Stimulated activated CD4-positive, alpha-beta T cell treated with anti-CD3 and anti-CD28 coated beads, TNF-alpha, amount 100 ng/mL, for 4 hours (primary cell): ENCODE measurements at places on chromosomes 1 and 21.
A peak's percentile ranks its signal among the peaks of the same experiment; 100 is the strongest.

DNA sequence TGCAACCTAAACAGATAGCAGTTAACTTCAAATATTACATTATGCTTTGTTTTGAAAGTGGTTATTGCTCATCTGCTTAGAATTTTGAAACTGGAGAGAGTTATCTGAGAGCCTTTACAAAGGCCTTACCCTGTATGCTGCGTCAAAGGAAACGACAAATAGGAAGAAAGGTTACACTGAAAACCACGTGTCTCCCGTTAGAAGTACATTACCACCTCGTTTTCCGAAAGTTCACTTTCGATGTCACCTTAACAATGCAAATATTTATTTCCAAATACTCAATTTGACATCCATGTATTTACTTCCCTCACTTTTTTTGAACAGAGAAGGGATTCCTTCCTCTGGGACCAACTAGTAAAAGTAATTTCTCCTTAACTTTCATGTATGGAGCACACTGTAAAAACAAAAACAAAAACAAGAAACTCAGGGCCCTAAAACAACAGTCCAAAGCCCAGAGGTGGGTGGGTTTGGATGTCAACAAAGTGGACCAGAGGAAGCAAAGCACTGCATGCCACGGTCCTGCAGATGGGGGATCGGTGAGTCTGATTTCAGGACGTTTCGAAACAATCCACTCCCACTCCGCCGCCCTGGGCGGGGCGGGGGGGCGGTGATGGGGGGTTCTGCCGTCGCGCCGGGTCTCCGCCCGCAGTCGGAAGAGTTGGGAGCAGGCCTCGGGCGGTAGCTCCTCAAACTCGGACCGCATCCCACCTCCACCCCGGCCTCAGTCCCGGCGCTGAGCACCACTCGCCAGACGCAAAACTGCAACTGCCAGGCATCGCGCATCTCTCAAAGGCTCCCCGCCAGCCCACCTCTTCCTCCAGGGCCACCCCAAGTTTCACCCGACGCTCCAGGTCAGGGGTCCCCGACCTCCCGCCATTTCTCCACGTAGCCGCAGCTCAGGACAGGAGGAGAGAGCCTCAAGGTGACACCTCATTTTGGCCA lies 841 bp downstream of the ADSS2 start:
- peak; percentile 40 for DNase-seq

DNA sequence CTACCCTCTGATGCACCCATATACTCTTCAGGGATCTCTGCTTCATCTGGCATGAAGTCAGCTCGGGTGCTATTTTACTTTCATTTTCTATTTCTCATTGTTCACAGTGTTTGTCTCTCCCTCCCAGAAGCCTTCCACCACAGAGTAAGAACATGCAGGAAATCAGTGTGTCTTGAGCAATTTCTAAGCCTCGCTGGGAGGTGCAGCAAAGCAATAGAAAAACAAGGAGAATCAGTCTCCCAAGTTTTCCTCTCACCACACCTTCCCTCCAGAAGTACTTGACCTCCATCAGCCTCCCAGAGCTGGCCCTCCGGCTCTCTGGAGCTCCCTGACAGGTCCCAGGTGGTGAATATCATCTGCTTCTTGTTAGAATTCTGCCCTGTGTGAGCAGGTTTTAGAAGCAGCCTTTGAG lies 594.7 kb upstream of the CAMK1G start:
- DNase-seq = no peak

- DNase-seq = no peak
Observed at GRCh38 chr1:53328541-53329499, 950 bp upstream of the LRP8 start.

DNA sequence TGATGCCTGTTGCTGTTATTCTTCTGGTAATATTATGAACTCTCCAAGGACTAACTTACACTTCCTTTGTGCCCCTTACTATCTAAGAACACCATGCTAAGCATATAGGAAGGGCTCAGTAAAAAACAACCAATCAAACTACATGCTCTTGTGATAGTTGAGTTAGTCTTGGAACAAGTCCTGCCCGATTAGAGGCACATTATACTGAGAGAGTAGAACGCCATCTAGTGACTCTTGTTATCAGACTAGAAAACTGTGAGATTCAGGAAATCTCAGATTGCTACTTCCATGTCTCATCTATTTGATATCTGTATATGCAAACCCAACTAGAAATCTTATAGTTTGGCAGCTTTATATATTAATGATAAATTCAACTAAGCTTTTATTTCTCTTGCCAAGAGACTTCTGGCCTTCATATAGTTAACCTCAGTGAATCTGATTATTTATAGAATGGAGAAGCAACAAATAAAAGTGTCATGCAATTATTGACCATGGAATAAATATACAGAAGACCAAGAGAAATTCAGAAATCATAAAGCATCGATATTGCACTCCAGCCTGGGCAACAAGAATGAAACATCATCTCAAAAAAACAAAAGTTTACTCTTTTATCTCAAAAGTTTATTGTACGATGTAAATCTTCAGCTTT lies 7.8 kb upstream of the SRRM1 start:
- DNase-seq = no peak

DNA sequence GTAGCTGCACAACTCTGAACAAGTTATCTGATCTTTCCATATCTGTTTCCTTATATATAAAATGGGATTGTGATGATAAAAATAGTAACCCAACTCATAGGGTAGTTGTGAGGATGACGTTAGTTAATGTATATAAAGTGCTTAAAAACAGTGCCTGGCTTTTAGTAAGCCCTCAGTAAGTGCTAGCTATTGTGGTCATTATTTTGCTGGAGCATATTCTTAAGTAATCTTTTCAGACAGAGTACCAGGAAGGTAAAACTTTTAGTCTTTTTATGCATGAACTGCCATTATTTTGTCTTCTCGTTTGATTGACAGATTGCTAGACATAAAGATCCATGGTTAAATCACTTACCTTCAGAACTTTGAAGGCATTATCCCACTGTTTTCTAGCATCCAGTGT lies 62.5 kb upstream of the SIM2 start:
- DNase-seq = no peak

DNA sequence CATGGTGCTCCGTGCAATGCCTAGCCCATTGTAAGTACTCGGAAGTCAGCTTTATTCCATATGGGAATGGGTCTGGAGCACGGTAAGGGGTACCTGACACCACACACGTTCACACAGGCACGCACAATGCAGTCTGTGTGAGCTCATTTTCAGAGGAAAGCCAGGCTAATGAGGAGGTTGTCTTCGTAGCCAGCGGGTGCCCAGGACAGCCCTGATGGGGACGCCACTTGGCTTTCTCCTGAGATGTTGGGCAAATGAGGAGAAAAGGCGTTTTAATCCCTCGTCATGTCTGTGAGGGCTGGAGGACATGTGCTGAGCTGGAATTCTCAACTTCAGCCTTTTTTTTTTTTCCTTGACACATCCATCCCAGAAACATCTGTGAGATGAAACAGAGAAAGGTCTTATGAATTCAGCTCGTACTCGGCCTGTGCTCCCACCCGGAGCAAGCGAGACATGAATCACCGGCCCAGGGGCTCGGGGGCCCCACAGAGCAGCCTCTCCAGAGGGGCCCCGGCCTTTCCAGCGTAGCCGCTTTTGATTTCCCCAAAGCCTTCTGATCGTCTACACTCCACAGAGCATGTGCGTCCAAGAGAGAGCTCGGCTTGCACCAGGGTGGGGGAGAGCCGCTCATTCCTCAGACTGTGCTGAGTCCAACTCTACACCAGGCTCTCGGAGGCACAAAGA lies 125.1 kb downstream of the EPHB2 start:
- DNase-seq = no peak

- peak; percentile 7 for DNase-seq
Observed at GRCh38 chr1:61083013-61083806, 849 bp downstream of the NFIA start.

- no peak for DNase-seq
Observed at GRCh38 chr1:14572861-14573260, 25.6 kb upstream of the KAZN start.

DNA sequence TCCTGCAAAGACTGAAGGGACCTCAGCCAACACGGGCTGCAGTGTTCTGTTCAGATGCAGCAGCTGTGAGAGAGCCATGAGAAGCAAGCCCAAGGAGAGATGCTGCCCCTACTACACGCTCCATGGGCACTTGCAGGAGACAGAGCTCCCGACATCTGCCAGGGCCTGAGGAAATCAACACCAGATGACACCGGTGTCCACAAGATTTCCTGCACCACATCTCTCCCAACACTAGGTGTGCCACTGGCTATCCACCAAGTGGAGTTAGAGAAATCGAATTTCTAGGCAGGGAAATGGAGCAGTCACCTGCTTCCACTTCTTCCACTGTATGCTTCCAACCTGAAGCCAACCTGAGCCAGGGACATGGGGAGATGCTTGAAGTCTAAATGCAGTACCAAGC lies 445.3 kb downstream of the RWDD3 start:
- no peak for DNase-seq

- DNase-seq = no peak
Observed at GRCh38 chr1:50980505-50980904, 10.5 kb downstream of the CDKN2C start.

- no peak for DNase-seq
Observed at GRCh38 chr1:109269212-109269980, 13.5 kb downstream of the PSRC1 start.

DNA sequence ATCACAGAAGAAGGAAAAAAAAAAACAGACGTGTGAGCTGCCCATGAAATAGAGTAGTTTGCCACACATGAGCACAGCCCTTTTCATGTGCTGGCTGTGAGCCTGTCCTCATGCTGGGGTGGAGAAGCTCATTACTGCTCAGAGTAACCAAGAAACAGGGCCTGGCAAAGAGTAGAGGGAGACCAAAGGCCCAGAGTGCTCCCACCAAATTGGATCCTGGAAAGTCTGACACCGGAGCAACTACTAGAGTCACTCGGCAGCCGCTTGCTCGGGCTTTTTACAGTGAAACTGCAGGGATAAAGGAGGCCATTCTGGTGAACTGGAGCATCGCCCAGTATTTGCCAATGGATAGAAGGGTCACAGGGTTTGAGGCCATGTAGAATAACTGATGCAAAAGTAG lies 64.4 kb upstream of the BARHL2 start:
- DNase-seq = no peak

DNA sequence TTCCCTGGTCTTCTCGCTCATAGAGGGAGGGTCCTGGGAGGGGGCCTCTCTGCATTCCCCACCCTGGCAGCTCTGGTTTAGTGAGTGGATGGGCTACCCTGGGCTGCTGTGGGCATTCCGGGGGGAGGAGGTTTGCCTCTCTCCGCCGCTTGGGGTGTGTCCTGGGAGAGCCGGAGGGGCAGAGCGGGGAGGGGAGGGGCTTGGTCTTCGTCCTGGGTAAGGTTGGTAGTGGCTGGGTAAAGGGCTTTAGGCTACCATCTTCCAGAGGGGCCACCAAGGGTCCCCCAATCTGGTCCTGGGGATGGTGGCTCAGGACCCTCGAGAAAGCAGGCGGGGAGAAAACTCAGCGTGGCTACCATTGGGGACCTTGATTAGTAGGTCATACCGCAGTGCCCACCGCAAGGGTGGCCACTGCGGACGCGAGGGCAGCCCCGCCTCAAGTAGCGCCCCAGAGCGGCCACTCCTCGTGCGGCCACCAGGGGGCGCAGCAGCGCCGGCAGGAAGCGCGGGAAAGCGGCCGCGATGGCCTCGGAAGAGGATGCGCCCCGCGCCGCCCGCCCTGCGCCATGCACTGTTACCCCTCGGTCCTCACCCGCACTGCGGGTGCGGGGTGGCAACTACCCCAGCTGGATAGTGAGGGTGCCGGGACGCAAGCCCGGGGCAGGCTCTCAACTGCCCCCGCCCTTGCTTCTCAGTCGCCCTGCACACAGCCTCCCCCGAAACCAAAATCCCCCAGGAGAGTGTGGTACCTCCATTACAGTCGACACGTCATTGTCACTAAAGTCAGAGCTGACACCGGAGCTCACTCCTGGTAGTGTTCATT lies 44.1 kb upstream of the SLC25A33 start:
- DNase-seq = peak; percentile 44

- DNase-seq = no peak
Observed at GRCh38 chr1:228013131-228013934, 6.5 kb downstream of the WNT3A start.

GRCh38 chr1:10208537-10208936 lies 1.8 kb upstream of the KIF1B start:
- no peak for DNase-seq

DNA sequence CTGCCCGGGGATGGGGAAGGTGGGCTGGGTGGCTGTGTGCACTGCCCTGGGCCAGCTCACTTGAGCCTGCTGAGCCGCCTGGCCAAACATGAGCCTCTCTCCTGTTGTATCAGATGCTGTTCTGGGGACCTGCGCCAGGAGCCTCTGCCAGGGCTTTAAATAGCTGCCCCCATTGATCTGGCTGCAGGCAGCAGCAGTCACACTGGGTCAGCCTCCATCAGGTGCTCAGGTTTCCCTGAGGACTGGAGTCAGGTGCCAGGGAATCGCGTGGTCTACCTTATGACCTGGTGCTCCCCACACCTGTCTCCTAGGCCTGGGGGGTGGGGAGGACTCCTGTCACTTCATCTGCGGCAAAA lies 700 bp upstream of the CCDC28B start:
- no peak for DNase-seq

DNA sequence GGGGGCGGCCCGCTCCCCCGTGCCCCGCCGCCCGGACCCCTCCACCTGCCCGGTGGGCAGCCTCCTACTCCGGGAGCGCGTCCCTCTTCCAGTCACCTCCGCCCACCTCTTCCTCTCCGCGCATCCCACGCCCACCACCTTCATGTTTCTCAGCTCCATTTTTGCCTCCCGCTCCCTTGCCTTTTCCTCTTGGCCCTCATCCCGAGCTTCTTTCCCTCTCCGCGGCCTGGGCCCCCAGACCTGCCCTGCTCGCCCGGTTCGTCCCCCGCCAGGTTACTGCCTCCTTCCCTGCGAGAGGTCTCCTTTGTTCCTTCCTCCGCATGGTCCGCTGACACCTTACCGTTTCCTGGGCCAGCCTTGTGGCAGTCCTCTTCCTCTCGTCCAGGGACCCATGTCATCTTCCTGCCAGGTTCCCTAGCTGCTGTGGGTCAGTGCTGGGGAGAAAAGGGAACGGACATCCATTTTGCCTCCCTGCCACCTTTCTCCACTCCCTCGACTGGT lies 563 bp downstream of the QSOX1 start:
- DNase-seq = peak; percentile 26

GRCh38 chr1:59199719-59200376 lies 97.0 kb upstream of the FGGY start:
- no peak for DNase-seq

DNA sequence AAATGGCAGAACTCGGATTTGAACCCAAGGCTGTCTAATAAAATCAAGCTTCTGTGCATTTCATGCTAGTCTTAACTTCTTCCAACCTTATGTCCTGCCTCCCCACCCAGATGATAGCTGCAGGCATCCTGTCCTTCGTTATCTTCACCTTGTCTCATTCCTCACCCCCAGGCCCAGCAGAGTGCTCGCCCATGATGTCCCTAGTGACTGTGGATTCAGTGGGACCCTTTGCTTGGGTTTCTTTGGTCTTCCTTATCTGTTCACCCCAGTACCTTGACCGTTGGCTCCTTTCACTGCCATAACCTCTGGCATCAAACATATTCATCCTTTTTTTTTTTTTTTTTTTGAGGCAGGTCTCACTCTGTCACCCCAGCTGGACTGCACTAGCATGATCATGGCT lies 5.6 kb upstream of the BSDC1 start:
- no peak for DNase-seq

- no peak for DNase-seq
Observed at GRCh38 chr1:171674431-171675405, 22.2 kb upstream of the MYOC start.
